ENCODE measurements at places on chromosomes 4 and X. TPM values are rescaled to one million over a fixed set of nuclear protein-coding genes. Genes with fewer than 3 reads are reported as not detected.

The TMEM150C gene
- 0.10 TPM for total RNA-seq

GRCh38 chrX:1262369-1262768 lies 6.2 kb upstream of the CSF2RA start:
- H3K27me3 ChIP-seq: no peaks in the 10 kb centered on the region
- no peak overlapping the region for H3K4me3 ChIP-seq
- H3K36me3 ChIP-seq: no peaks in the 10 kb centered on the region
- no peak overlapping the region for H3K27ac ChIP-seq
- no peaks in the 10 kb centered on the region for H3K4me1 ChIP-seq

The MAGEB10 gene
- total RNA-seq: not detected

DNA sequence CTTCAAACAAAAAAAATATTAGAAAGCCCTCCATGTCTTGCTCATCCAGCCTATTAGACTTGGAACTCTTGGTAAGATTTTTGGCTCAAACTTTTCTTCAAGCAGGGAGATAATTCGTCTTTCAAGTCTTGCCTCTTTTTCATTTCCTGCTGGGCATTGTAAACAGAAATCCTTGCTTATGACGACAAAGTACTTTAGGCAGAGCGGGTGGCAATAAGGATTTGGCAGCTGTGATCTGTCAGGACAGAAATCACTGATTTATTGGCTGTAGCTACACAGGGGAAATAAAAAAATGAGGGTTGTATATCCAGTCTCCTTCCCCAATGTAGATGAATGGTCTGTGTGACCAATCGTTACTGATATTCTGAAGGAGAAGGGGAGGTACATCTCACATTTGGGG lies 121.6 kb downstream of the SLC4A4 start:
- no peaks in the 10 kb centered on the region for H3K4me1 ChIP-seq
- H3K27me3 ChIP-seq: no peaks in the 10 kb centered on the region
- no peak overlapping the region for H3K27ac ChIP-seq
- no peaks in the 10 kb centered on the region for H3K36me3 ChIP-seq

The SSX4B gene
- not detected for total RNA-seq

DNA sequence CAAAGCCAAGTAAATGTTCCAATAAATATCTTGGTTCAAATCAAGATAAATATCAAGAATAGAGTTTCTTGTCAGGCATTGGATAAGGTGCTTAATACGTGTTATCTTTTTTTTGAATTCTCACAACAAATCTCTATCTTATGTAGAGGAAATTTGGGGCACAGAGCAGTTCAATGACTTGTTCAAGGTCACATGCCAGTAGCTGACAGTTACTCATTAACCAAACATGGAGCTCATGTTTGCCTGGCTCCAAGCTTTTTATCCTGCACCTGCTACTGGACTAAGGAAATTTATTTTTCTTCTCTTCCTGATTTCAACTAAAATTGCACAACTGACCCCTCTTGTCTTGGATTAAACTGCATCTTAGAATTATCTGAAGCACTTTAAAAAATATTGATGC lies 76.3 kb downstream of the ATP10D start:
- no peak overlapping the region for H3K4me3 ChIP-seq
- no peak for DNase-seq
- H3K27me3 ChIP-seq: no peaks in the 10 kb centered on the region

DNA sequence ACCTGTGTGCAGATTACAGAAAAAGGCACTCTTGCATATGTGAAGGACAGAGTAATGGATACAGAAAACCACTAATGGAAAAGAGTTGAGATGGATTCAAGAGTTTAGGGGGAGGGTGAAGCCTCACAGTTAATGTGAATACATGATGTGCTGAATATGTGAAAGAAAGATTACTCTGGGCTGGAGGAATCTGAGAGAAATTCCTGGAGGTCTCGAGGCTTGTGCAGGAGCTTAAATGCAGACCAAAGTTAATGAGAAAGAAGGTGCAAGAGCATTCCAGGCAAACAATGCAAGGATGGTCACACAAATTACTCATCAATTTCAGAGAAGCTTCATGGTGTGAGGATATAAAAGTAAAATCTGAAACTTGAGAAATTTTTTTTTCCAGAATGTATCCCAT lies 768.8 kb downstream of the STPG2 start:
- no peaks in the 10 kb centered on the region for H3K27me3 ChIP-seq
- H3K36me3 ChIP-seq: no peaks in the 10 kb centered on the region
- H3K4me1 ChIP-seq: no peaks in the 10 kb centered on the region
- no peak for DNase-seq
- H3K27ac ChIP-seq: no peak overlapping the region

The FHIP1A gene
- 19.8 TPM for total RNA-seq

- H3K27ac ChIP-seq: no peak overlapping the region
- H3K4me1 ChIP-seq: no peaks in the 10 kb centered on the region
- DNase-seq: no peak
- H3K27me3 ChIP-seq: peaks cover 28% of the 10 kb centered on the region
- no peaks in the 10 kb centered on the region for H3K36me3 ChIP-seq
Measured at GRCh38 chrX:35362866-35363265, 420.3 kb downstream of the FAM47B start.

DNA sequence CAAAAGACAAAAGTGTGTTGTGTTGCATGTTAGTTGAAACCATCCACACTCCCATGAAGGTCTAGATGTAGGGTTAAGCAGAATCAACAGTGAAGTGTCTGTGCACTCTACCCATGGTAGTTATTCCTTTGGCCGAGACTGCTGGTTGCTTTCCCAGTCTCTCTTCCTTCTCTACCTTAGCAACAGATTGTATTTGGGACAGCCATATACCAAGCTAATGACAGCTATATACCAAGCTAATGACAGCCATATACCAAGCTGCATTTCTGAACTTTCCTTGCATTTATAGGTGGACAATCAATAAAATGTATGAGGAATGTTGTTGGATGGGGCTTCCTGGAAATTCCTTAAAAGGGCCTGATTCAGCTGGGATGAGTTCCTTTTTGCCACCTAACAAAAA lies 80.5 kb upstream of the ENPEP start:
- peaks cover 14% of the 10 kb centered on the region for H3K27me3 ChIP-seq
- no peak overlapping the region for H3K27ac ChIP-seq
- DNase-seq: no peak
- H3K4me3 ChIP-seq: no peak overlapping the region

The SLC2A9 gene
- 22.5 TPM for total RNA-seq

DNA sequence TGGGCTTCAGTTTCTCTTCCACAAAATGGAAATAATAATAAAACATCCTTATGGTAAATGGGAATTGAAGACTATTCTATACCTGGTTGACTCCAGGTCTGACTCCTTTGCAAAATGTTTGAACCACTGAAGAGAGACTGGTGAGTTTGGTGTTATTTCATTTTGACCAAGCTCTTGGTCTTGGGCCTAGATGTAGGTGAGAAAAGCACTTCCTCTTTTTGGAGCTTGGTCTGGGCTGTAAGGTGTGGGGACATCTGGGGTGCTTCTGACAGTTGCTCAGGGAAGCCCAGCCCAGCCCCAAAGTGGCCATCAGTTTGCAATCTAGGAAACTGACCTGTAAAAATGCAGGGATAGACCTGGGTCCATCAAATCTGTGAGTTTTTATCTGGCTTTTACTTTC lies 26.8 kb upstream of the SOD3 start:
- no peak overlapping the region for H3K4me3 ChIP-seq
- no peaks in the 10 kb centered on the region for H3K36me3 ChIP-seq
- no peak overlapping the region for H3K27ac ChIP-seq
- no peaks in the 10 kb centered on the region for H3K27me3 ChIP-seq
- no peak for DNase-seq
- peaks cover 20% of the 10 kb centered on the region for H3K4me1 ChIP-seq

The PASD1 gene
- not detected for total RNA-seq

GRCh38 chrX:9286234-9286633 lies 178.6 kb upstream of the TBL1X start:
- H3K36me3 ChIP-seq: no peaks in the 10 kb centered on the region
- H3K27me3 ChIP-seq: peaks cover 10% of the 10 kb centered on the region
- no peak overlapping the region for H3K27ac ChIP-seq
- H3K4me3 ChIP-seq: no peak overlapping the region
- H3K4me1 ChIP-seq: no peaks in the 10 kb centered on the region

GRCh38 chrX:11666164-11666563 lies 444 bp upstream of the ARHGAP6 start:
- DNase-seq: no peak
- no peaks in the 10 kb centered on the region for H3K4me1 ChIP-seq
- no peaks in the 10 kb centered on the region for H3K36me3 ChIP-seq
- peaks cover 78% of the 10 kb centered on the region for H3K27me3 ChIP-seq

DNA sequence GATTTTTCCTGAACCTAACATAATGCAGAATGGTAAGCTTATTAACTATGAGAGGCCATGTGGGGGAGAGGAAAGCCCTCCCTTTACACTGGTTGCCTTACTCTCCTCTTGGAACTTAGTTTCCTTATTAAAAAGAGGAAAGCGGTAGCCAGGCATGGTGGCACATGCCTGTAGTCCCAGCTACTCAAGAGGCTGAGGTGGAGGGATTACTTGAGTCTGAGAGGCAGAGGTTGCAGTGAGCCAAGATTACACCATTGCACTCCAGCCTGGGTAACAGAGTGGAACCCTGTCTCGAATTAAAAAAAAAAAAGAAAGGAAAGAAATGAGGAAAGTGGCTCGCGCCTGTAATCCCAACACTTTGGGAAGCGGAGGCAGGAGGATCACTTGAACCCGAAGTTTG lies 2.0 kb downstream of the FAM47E start:
- H3K27me3 ChIP-seq: peaks cover 38% of the 10 kb centered on the region
- H3K36me3 ChIP-seq: no peaks in the 10 kb centered on the region
- no peaks in the 10 kb centered on the region for H3K4me1 ChIP-seq
- no peak for DNase-seq
- no peak overlapping the region for H3K4me3 ChIP-seq

Data from MCF 10A (cell line).